Glomerular endothelial cell (primary cell): ENCODE measurements at places on chromosomes 6 and 20.

DNA sequence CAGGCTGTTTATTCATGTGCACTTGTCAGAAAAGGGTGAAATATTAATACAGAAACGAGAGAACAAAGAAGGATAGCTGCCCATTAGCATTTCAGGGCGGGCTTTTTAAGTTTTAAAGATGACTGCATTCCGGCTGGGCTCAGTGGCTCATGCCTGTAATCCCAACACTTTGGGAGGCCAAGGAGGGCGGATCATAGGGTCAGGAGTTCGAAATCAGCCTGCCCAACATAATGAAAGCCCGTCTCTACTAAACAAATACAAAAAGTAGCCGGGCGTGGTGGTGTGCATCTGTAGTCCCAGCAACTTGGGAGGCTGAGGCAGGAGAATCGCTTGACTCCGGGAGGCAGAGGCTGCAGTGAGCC lies 130.5 kb downstream of the HFE start:
- DNase-seq = no peak

DNA sequence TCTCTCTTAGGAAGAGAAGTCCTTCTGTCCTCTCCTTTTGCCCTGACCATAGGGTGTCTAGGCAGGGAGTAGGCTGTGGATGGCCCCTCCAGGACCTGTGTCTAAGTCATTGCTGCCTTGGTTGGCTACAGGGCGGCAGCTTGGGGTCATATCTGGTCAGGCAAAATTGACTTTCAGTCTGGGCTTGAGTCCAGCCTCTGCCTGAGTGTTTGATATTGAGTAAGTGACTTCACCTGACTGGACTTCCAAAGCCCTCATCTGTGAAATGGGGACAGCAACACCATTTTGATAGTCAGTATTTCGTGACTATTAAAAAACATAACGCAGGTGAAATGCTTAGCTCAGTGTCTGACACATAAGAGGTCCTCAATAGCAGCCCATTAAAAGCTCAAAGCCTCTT lies 4.6 kb downstream of the TGM3 start:
- DNase-seq = no peak

DNA sequence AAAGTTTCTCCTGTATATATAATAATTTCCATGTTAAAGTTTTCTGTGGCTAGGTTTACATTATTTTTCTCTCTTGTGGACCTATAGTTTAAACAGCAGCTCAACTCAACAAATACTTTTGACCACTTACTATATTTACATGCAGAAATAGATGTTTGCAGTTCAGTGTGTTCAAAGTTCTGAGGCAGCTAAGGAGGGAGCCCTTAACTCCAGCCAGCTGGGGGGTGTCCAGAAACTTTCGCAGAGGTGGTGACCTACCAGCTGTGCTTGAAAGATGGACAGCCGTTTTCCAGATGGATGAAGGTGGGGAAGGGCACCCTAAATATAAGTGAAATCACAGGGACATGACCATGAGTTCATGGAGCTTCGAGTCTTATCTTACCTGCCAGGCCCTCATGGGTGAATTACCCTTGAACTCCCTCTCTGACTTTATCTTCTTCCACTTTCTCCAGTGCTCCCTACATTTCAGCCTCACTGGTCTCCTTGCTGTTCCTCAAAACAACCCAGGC lies 33.4 kb downstream of the DHX35 start:
- DNase-seq = no peak

DNA sequence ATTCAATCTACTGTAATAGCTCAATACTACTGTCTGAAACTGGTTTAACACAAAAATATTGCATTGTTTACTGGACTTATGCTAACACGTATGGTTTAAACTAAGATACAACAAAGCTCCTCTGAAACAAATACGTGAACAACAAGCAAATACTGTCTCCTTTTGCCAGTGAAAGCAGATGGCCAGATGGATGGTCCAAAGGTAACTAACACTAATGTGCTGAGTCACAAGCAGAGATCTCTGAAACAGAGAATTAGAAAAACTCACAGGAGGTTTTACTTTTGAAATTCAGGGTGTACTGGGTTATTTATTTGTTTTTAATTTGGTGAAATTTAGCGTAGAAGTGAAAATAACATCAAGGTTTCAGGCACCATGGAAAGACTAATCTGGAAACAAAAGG lies 124.3 kb upstream of the SOX4 start:
- DNase-seq = no peak

DNA sequence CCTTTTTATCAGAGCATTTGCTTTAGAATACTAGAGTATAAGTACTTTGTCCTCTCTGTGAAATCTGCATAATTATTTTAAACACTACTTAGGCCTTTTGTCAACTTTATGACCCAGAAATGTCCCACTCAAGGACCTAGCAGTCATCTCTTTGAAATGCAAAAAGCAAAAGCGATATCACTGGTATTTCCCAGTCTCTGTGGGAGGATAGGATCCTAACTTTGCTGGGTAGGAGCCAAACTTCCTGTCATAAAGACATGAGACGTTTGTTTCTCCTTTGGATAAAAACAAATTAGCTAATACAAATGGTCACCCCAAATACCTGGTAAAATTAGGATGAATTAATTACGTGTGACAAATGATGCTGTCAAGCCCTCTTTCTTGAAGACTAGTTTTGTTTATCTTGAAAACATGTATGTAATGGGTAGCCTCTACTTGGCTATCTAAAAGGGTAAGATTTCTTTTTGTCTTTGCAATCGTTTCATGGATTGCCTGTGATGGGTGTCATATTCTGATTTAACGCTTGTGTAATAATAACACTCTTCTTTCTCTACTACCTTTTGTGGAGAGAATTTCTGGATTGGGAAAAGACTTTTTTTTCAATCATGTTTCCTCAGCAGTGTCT lies 36.2 kb downstream of the DCDC2 start:
- DNase-seq = no peak
